ENCODE measurements at places on chromosomes 3 and 15.

- no peak for DNase-seq
Observed at GRCh38 chr3:102449341-102449740, 14.5 kb downstream of the ZPLD1 start.

GRCh38 chr3:197847866-197848401 lies 56.9 kb downstream of the LRCH3 start:
- DNase-seq, result peak; percentile 49

GRCh38 chr15:49908236-49908932 lies 210.6 kb downstream of the ATP8B4 start:
- DNase-seq, result no peak

DNA sequence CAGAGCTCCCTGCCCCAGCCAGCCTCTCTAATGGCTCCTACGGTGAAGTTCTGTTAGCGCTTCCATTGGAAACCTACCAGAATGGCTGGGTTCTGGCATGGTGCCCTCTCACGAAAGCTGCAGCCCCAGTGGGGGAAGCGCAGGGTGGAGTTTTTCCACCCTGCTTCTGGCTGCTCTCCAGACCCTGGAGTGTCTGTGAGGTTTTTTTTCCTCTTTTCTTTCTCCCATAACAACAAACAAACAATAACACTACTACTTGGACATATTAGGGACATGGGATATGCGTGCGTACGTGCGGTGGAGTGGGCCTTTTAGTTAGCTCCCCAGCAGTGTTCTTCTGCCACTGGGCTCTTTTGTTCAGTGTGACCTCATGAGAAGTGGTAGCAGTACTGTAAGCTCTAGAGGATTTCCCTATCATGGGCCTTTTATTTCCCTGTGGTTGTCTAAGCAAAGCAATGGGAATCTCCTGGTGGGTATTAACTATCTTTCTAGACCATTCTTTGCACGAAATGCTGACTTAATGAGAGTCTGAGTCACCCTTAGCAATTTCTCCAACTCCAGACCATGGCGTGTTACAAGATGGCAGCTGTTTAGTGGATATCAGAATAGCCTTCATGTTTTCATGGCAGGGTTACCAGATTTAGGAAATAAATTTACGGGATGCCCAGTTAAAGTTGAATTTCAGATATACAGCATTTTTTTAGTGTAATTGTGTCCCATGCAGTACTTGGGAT lies 161.9 kb downstream of the FNDC3B start:
- DNase-seq, result peak; percentile 98

- peak; percentile 90 for DNase-seq
Observed at GRCh38 chr15:55290528-55291057, 980 bp upstream of the RAB27A start.

GRCh38 chr15:83682476-83683088 lies 28.7 kb downstream of the ADAMTSL3 start:
- no peak for DNase-seq

- DNase-seq, result no peak
Observed at GRCh38 chr15:81495780-81496467, 121.9 kb upstream of the TMC3 start.
